NCI-H1694 treated with DMSO at 0.1 percent for 48 hours (cell line): ENCODE measurements at places on chromosomes 3 and 15.

DNA sequence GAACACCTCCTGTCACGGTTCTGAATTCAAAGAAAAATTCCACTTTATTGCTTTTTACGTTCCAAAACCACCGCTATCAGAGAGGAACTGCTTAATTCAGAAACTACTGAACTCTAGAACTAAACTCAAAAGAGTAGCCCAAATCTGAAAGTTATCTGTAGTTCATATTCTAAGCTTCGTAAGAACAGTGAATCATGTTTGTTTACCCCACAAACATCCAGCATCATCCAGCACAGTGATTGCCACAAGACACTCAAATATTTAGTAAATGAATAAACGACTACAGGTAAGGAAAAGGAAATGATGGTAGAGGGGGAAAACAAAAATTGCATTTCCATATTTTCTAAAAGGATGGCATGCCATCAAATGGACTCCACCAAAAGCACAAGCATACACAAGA is 32.3 kb downstream of the VPS13C start:
- no peak for DNase-seq

DNA sequence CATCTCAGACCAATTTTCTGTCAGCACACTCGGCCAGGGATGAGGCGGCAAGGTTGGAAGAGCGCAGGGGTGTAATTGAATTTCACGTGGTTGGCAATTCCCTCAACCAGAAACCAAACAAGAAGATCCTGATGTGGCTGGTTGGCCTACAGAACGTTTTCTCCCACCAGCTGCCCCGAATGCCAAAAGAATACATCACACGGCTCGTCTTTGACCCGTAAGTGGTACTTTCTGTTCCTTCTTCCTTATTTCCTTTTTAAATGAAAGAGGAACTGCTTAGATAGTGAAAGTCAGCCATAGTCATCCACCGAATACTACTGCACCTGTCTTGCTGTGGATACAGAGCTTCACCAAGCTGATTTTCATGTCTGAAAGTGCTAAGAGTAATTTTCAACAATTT is 60.1 kb downstream of the SGO1 start:
- DNase-seq = no peak

- DNase-seq = peak; percentile 11
These were observed 221.1 kb downstream of the LRTM1 start for GRCh38 chr3:54706738-54707137.

DNA sequence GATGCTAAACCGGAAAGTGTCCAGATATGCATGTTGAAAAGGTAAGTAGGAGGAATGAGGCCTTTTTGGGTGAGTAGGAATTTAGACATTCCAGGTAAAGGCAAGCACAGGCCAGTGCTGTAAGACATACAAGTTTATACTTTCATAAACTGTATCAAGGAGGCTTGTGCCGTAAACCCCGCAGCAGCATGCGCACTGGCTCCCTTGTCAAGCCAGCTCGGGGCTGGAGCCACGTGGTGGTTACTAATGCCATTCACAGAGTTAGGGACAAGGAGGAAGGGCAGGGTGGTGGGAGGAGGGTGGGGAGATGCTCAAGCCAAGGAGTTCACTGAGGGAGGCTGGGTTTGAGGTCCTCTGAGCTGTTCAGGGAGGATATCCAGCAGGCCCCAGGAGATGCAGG is 35.8 kb downstream of the PLD1 start:
- no peak for DNase-seq

GRCh38 chr3:66396161-66396760 is 104.6 kb downstream of the LRIG1 start:
- no peak for DNase-seq

DNA sequence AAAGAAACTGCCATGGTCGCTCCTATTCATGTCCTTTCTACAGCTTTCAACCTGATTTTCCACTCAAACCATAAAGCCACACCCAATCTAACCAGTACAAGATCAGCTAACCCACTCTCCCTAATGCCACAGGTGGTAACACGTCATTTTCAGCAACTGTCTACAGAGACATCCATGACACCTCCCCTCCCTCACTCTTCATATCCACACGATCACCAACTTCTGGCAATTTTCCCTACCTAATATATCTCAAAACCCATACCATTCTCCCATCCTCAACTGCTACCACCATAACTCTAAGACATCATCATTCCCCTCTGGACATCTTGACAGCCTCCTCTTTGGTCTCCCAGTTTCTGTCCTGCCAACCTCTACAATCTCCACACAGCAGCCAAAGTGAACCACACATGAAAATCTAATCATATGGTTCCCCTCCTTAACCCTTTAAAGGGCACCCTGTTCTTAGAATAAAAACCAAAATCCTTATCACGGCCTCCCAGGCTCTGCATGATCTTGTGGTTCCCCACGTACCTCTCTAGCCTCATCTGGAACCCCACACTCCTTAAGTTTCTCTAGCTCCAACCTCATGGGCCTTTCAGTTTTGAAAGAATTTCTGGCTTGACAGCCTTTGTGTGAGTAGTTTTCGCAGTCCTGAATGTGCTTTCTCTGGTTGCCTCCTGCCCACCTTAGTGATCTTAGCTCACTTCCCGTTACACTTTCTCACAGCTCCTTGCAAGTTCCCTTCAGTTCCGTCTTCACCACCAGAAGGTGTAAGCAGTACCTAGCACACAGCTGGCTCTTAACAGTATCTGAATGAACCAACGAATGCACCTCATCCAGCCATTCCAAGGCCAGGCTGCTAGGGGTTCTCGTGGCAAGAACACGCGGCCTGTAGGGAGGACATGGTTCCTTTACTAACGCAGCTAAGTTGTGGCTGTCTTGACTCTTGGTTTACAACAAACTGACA is 33.4 kb downstream of the SPINK8 start:
- DNase-seq = no peak

GRCh38 chr3:164460851-164461250 is 617.4 kb downstream of the SI start:
- no peak for DNase-seq

DNA sequence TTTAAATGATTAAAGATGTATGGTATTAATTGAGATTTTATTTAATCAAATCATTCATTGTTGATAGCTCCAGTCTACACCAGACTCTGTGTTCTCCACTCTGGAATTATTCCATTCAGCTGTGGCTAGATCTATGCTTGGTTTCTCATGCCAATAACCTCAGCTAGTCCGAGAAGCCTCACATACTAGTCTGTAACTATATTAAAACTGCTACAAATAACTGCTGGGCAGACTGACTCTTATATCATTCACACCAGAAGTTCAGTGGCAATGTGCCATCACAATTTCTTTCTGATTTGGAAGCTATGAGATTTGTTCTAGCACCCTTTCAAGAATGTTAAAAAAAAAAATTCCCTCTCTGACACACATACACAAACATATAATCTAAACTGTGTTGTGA is 947.3 kb downstream of the ROBO1 start:
- no peak for DNase-seq

GRCh38 chr15:98083203-98083910 is 122.9 kb downstream of the ARRDC4 start:
- no peak for DNase-seq

DNA sequence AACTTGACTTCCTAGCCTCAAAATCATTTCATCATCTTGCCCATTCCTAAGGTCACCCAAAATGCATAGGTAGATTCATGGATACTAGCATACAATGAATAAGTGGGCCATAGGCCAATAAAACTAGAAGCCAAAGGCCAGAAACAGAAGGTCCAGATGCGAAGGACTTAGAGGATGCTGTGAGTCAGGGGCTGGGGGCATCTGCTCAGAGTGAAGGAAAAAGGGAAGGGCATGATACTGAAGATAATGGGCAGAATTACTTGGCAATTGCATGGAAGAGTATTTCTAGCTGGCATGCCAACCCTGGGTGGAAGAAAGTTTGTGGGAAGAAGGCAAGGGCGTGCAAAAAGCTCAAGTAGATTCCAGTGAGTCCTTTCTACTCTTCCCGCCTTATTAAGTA is 27.5 kb downstream of the ILDR1 start:
- no peak for DNase-seq

- DNase-seq = no peak
These were observed 95.2 kb downstream of the PLSCR2 start for GRCh38 chr3:146374146-146374545.

GRCh38 chr3:83670416-83670815 is 1288.4 kb upstream of the CADM2 start:
- no peak for DNase-seq

DNA sequence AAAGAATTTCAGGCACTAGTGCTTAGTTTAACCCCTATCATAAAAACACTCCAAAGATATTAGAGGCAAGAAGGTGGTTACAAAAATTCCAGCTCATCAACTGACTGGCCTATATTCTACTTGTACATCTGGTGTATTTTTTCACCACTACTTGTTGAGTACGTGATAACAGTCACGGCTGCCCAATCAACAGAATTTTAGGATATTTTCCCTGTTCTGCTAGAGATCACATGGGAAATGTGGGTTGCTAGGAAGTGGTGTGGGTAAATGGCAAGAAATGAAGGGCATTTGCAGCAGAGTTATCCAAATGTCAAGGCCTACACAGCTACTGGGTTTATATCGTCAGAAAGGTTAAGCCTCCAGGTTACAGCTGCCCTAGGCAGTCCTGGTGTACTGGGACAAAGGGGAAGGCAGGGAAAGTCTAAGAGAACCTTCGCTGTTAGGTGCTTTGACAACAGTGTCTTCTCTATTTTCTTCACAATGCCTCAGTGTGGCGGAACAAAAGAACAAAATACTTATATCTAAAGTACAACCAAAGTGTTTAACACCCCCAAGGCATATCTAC is 81.9 kb downstream of the FMN1 start:
- no peak for DNase-seq

DNA sequence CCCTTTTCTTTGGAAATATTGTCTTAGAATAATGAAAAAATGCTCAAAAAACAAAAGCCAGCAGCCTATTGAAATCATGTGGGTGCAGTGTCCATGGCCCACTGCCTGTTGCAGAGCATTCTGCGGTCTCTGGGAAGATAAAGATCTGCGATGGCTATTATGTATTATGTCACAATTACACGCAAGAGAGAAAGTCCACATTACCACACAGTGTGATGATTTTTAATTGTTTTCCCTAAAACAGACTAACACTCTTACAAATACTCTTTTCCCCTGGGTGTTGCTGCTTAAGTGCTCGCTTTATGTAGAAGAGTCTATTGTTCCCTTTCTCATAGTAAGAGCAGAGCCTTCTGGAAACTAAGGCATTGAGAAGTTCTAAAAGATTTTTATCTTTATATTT is 32.2 kb downstream of the SSR3 start:
- DNase-seq = no peak

GRCh38 chr3:114746502-114746901 is 400.6 kb downstream of the ZBTB20 start:
- DNase-seq = no peak

DNA sequence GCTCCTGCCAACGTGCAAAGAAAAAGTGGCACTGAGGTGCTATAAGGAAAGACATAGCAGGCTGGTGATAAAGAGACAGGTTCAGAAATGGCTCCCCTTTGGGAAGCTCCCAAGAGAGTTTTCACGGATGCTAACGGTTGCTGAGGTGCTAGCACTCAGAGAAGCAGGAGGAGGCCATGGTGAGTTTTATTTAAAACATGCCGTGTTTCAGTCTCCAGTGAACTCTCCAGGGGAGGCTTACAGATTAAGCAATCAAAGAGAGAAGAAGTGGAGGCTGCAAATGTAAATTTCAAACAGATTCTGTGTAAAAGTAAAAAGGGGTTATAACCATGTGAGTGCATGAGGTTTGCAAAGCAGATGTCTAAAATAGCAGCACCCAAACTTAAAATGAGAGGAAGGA is 346.2 kb downstream of the NTRK3 start:
- DNase-seq = no peak

- DNase-seq = no peak
These were observed 23.0 kb downstream of the UBP1 start for GRCh38 chr3:33417066-33417673.

GRCh38 chr3:25555695-25556437 is 108.8 kb downstream of the TOP2B start:
- DNase-seq = no peak

GRCh38 chr3:192079098-192079497 is 618.1 kb downstream of the PYDC2 start:
- no peak for DNase-seq

DNA sequence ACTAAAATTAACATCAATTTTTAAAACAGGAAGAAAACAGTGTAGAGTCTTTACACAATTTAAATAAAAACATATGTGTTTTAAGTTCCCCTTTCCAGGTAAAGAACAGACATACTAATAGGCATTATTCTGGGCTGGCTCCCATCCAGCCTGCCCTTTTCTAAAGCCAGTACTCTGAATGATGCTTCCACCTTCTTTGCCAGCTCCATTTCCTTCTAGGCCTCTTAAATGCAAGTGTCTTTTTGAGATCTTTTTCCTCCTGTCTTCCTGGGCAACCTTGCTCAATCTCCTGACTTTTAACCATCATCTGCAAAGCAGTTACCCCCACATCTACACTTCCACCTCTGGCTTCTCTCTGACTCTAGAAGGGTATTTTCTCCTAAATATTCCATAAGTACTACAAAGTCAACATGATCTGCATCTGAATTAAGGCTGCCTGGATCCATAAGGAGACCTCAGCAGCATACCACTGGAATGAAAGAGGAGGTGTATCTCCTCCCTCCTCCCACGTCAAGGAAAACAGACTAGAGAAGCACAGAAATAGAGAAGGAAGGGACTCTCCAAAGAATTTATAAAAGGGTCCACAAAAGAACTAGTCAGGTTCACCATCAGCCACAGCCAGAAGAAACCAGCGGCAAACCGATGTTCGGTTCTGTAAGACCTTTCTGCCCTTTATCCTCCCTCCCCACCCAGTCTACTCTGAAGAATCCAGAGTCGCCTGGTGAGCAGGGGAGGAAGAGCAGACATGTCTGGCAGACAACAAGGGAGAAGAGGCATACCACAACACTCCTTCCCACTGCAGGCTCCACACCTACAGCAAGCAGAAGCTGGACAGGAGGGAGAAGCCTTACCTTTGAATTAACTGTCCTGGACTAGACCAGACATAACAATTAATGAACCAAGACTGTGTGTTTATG is 47.1 kb downstream of the GOLIM4 start:
- DNase-seq = no peak

- peak; percentile 20 for DNase-seq
These were observed 377.8 kb downstream of the KCNH8 start for GRCh38 chr3:19526071-19526470.

GRCh38 chr3:190865828-190866227 is 3.3 kb upstream of the GMNC start:
- no peak for DNase-seq

DNA sequence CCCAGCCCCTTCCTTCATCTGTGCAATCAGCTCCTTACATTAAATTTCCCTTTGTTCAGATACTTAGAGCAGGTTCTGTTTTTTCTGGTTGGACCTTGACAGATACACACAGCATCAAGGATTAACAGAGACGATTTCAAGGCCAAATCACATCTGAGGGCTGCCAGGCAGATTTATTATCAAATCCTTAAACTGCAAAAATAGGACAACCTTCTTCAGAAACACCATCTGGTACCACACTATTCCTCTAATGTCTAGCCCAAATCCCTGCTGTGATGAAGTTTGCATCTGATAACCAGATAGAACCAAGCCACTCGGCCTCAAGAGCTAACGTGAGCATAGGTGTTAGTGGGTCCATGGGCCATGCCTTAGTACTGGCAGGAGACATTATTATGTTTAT is 250.7 kb upstream of the PROK2 start:
- no peak for DNase-seq

- DNase-seq = no peak
These were observed 11.9 kb downstream of the GPR176 start for GRCh38 chr15:39908186-39908585.

GRCh38 chr3:117597865-117598264 is 888.3 kb downstream of the TUSC7 start:
- DNase-seq = no peak

- DNase-seq = no peak
These were observed 275.6 kb upstream of the GRM7 start for GRCh38 chr3:6585360-6585759.

- no peak for DNase-seq
These were observed 24.8 kb downstream of the MYO1E start for GRCh38 chr15:59347915-59348314.
